ENCODE measurements at places on chromosomes 3 and 15.

GRCh38 chr15:48547286-48547685 lies 98.2 kb downstream of the FBN1 start:
- H3K36me3 ChIP-seq, result no peaks in the 10 kb centered on the region
- no peak for DNase-seq
- H3K4me1 ChIP-seq, result no peaks in the 10 kb centered on the region
- H3K27ac ChIP-seq, result no peak overlapping the region
- no peak overlapping the region for H3K4me3 ChIP-seq

DNA sequence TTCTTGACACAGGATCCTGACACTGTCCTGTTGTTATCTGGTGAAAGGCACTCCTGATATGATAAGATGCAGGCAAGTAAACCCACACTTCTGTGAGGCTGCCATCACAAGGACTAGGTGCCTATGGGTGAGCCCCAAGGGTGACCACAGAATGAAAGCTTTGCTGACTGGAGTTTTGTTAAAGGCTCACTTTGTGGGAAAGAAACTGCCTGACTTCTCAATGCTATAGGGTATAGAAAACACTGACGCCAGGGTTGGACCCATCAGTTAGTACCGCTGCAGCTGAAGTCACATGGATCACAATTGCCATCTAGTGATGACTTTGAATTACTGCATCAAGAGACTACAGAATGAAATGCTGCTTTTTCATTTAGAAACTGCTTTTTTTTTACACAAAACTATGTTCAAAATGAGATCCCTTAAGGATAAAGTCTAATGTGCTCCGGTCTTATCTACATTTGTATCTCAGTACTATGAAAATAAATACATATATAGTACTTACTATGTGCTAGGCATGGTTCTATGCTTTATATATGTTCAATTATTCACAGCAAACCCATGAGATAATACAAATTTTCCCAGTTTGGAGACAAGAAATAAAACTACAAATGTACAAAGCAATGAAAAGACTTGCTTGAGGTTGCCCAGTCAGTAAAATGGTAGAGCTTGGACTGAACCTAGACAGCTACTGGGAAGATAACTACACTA lies 64.2 kb upstream of the CMSS1 start:
- no peaks in the 10 kb centered on the region for H3K36me3 ChIP-seq
- no peaks in the 10 kb centered on the region for H3K4me1 ChIP-seq
- no peak overlapping the region for H3K4me3 ChIP-seq
- peaks cover 5% of the 10 kb centered on the region for H3K27me3 ChIP-seq
- no peak for DNase-seq

GRCh38 chr3:189537135-189537534 lies 94.1 kb upstream of the TP63 start:
- H3K4me3 ChIP-seq, result no peak overlapping the region
- H3K36me3 ChIP-seq, result no peaks in the 10 kb centered on the region
- no peaks in the 10 kb centered on the region for H3K27me3 ChIP-seq

- peaks cover 4% of the 10 kb centered on the region for H3K4me1 ChIP-seq
- no peak for DNase-seq
- H3K27me3 ChIP-seq, result no peaks in the 10 kb centered on the region
- H3K4me3 ChIP-seq, result no peak overlapping the region
Observed at GRCh38 chr3:136787349-136787748, 31.6 kb upstream of the SLC35G2 start.

GRCh38 chr3:29186982-29187725 lies 93.7 kb upstream of the RBMS3 start:
- H3K4me3 ChIP-seq, result no peak overlapping the region
- H3K27me3 ChIP-seq, result no peaks in the 10 kb centered on the region
- no peaks in the 10 kb centered on the region for H3K36me3 ChIP-seq
- H3K4me1 ChIP-seq, result no peaks in the 10 kb centered on the region
- no peak for DNase-seq
- H3K27ac ChIP-seq, result no peak overlapping the region

DNA sequence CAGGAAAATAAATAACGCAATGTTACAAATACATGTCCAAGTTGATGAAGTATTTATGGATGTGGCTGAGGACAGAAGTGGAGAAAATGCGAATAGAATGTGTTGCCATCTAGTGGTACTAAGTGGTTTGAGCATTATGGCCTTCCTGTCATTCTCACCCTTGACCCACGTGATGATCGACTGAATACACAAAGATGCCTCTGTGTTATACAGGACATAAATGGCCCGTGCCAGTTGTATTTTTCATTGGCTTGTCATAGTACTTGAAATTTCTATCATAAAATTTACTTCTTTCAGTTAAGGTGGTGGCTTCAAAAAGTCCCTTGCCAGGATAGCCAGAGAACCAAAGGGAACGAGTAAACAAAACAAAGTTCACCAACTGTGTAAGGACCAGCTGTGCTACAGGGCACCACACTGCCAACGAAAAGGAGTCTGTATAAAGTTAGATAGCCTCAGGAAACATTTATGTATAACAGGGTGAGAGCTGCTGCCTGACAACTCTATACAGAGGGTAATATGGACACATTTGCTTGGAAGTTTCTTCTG lies 103.7 kb downstream of the MYH15 start:
- H3K27ac ChIP-seq, result no peak overlapping the region
- H3K4me1 ChIP-seq, result no peaks in the 10 kb centered on the region
- DNase-seq, result peak; percentile 69

Data from CD4-positive, alpha-beta T cell (primary cell).